NCI-H1105 treated with DMSO at 0.1 percent for 48 hours (cell line): ENCODE measurements at places on chromosomes 3 and 15.

DNA sequence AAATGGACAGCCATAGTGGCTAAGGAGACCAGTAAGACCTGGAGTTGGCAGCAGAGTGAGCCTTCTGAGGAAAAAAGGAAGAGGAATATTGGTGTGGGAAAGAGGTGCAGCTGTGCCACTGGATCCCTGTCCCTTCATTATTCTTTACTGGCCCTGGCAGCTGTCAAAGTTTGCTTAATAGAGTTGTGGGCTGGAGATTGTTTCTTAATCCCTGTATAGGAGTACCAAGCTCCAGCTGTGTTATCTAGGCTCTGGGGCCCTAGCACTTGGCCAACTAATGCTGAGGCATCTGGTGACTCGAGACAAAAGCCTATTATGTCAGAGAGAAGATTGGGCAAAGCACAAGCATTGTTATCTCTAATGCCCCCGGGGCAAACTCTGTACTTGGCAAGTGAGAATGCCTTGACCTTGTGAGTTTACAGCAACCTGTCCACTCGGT, 61.4 kb downstream of the ZNF609 start:
- peak; percentile 27 for DNase-seq

GRCh38 chr3:127450331-127450730, 140.2 kb downstream of the TPRA1 start:
- DNase-seq: no peak

DNA sequence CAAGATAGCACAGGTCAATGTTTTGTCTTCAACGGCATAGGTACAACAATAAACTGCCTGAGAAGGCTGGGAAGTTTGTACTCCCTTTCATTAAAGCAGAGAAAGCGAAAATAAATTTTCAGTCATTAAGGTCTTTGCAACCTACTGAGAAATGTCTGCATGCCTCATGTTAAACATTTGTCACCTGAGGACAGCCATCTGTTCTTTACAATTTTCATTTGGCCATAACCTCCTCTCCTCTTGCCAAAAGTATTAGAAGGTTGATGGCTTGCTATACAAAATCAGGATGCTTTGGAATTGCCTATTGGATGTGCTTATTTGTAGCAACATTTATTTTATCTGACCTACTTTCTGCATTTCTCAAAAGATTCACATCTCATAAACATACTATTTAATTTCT, 122.7 kb downstream of the GOLIM4 start:
- DNase-seq: no peak

DNA sequence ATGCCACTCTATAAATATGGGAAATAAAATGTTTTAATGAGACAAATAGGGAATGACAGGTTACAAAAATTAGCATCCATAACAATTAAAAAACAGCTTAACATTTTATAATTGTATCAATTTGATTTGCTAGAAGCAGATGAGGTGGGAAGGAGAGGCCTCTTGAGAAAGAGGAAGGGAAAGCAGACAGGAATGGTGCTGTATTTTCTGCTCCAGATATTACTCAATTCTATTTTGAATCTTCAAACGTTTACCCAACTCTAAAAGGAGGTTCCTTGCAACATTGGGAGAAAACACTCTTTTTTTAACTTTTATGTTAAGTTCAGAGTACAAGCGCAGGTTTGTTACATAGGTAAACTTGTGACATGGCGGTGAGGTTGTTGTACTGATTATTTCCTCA, 44.9 kb upstream of the ALDH1A3 start:
- no peak for DNase-seq

- no peak for DNase-seq
Measured at GRCh38 chr3:41073190-41073589, 126.1 kb upstream of the CTNNB1 start.

- DNase-seq: no peak
Measured at GRCh38 chr3:64829331-64829730, 141.5 kb upstream of the ADAMTS9 start.

DNA sequence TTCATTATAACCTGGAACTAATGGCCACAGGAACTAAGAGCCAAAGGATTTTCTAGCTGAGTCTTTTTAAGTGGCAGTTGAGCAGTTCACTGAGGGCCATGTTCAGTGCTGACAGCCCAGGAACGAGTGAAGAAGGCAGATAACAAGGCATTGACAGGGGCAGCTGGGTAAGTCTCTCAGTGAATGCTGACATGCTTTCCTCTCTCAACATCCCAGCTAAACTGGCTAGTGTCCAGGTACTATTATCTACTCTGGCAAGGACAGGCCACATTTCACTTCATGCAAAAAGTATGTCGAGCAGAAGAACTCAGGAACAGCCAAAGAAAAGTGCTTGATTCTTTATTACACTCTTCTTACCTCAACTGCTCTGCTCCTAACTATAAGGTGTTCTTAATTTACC, 515.9 kb downstream of the NLGN1 start:
- DNase-seq: peak; percentile 75

GRCh38 chr3:52703341-52703740, 2.2 kb downstream of the GLT8D1 start:
- no peak for DNase-seq

DNA sequence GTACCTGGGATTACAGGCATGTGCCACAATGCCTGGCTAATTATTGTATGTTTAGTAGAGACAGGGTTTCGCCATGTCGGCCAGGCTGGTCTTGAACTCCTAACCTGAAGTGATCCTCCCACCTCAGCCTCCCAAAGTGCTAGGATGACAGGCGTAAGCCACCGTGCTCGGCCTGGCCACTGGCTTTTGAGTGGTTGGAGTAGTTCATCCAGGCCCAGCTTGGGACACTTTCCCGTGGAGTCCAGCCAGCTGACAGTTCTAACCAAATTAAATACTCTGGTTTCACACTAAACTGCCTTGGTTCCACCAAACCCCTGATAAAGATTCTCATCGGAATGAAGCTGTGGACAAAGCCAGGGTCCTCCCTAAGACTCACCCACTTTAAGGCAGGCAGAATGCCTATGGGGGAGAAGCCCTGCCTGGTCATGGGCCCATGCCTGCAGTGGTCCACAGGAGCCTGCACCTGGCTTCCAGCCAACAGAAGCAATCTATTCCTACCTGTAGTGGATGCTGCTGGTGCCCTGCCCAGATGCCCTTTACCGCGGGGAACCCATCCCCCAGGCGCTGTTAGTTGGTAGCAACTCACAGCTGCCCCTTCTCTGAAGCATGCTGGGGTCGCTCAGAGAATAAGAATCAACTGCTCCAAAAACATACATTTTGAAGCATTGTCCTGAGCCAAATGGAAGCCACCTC, 5.2 kb upstream of the SLC28A1 start:
- DNase-seq: no peak

DNA sequence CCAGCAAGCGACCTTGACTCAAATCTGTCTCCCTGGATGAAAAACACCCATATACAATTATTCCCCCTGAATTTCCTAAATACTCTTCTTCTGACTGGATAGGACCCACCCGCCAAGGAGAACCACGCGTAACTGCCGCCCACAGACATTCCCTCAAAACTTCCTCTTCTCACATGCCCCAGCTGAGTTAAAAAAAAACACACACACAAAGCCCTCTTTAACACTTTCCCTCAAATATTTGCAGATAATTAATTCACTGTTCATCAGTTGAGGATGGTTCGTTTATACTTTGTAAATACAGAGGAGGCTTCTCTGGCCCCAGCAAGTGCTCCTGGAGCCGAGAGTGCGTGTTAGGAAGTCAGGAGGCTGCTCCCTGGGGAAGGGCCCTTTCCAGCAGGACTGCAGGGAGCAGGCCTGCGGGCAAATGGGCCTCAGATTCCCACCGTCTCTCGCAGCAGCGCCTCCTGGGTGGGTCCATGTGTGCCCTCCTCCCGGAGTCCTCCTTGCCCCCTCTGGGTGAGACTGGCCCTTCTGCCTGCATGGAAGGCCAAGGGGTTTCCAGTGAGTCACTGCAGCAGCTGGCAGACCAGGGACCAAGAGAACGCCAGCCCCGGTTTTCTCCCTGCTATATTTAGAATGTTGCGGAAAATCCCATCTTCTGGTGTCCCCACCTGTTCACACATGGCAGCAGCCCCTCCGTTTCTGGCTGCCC, 46.8 kb downstream of the MGLL start:
- DNase-seq: no peak

DNA sequence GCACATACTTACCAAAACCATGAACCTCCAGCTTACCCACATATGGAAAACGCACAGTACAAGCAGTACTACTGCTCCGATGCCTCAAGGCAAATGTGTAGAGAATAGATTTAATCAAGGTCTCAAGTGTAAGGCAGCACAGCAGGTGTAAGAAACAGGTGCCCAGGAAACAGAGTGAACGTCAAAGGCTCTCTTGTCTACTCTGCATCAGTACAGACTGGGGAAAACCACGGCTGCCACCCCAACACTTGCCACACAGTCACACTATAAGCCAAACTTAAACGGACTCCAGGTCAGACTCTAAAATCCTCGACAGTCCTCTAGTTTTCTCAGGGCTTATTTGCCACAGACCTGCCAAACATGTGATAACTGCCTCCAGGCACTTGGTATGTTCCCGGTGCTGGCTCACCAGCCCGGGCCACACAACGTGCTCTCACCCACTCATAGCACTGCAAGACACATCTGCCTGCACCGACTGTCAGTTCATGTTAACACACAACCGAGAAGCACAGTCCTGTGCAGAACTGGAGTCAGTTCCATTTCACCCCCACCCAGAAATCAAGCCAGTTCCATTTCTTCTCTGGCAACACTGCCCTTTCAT, 30.6 kb downstream of the ABCC5 start:
- DNase-seq: no peak

DNA sequence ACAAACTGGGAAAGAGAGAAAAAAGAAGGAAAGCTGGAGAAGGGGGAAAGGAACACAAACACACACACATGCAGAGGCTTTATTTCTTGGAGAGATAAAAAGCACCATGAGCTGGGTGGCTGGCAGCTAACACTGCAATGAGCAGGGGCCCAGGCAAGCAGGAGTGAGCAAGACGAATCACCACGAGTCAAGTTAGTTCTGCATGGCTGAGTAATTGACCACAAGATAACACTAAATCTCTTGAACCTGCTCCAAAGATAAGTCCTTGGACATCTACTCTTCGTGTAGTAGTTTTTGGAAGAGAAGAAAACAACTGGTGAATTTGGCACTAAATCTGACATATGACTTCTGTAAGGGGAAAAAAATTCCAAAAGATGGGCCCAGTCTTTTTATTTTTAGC, 100.9 kb downstream of the MYO5A start:
- no peak for DNase-seq
